ENCODE measurements at places on chromosomes 6 and 20.

GRCh38 chr6:157731221-157731620, 91.8 kb upstream of the SNX9 start:
- H3K27me3 ChIP-seq: no peaks in the 10 kb centered on the region
- no peak overlapping the region for H3K27ac ChIP-seq
- no peaks in the 10 kb centered on the region for H3K36me3 ChIP-seq
- DNase-seq: no peak
- no peaks in the 10 kb centered on the region for H3K4me1 ChIP-seq

- H3K27ac ChIP-seq: peak overlapping the region; percentile 4
- no peaks in the 10 kb centered on the region for H3K27me3 ChIP-seq
- DNase-seq: peak; percentile 37
- H3K4me3 ChIP-seq: no peak overlapping the region
Measured at GRCh38 chr20:53828088-53828681, 234.5 kb upstream of the ZNF217 start.

- no peaks in the 10 kb centered on the region for H3K27me3 ChIP-seq
- no peak overlapping the region for H3K27ac ChIP-seq
- no peak overlapping the region for H3K4me3 ChIP-seq
Measured at GRCh38 chr20:57548177-57549058, 12.5 kb upstream of the PCK1 start.

DNA sequence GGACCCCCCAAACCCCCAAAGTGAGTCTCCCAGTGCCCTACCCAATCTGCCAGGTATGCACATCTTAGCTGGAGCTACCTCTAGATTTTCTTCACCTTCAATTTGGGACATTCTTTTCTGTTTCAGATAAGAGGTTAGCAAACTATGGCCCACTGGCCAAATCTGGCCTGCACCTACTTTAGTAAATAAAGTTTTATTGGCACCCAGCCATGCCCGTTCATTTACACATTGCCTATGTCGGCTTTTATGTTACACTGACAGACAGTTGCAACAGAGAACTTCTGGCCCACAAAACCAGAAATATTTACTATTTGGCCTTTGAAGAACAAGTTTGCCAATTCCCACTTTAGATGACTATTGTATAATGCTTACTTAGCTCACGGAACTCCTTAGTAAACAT, 55.9 kb upstream of the STX16 start:
- H3K4me3 ChIP-seq: no peak overlapping the region
- no peak for DNase-seq
- no peaks in the 10 kb centered on the region for H3K36me3 ChIP-seq
- no peaks in the 10 kb centered on the region for H3K4me1 ChIP-seq

Measured in small intestine (tissue), 16 donors.